ENCODE measurements at places on chromosomes 7 and 10.

DNA sequence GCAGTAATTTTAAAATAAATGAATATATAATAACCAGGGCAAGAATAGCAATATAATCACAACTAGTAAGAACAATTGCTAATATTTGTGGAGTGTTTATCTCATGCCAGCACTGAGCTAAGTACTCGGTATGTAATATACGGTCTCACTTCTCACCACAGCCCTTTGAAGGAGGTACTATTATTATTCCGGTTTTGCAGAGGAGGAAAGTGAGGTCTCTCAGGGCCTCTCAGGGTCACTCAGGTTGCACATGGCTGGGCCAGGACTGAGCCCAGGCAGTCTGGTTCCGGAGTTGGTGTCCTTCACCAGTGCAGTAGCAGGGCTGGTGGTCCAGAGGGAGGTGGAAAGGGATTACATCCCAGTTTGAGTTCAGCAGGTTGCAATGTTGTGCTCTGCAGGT, 80.9 kb downstream of the CHN2 start:
- no peak for DNase-seq

DNA sequence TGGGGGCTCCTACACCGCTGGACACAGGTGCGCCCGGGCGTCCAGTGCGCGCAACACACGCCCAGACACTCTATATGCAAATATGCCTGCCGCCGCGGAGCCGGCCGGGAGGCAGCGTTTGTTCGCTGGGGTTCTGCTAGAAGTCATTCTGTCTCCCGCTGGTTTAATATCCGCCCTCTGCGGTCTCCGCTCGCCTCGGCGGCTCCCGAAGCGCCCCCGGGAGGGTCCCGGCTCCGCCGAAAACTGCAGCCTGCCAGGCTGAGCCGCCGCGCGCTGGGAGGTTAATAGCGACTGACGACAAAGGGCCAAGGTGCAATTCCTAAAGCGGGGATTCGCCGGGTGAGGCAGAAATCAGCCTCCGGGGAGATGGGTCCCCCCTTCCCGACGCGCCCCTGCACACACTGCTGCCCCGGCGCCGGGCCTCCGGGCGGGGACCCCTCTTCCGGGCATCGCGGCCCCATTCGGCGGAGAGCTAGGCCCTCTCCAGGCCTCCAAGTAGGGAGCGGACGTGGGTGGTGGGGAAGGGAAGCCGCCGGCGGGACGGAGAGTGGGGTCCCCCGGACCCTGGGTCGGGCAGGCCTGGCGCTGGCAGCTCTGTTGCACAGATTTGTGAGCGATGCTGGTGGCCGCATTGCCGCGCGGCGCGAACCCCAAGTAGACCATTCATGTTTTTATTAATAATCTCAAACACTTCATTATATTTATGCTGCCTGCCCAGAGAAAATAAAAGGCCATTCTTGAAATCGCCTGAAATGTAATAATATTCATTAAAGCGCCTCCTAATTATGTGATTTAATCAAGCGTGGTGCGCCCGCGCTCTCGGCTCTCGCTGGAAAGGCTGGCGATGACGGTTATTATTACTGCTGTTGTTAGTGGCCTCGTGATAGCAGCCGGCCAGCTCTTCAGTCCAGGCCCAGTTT, 9.1 kb downstream of the EN2 start:
- no peak for DNase-seq

GRCh38 chr10:78905015-78905956, 163.5 kb upstream of the ZMIZ1 start:
- no peak for DNase-seq

DNA sequence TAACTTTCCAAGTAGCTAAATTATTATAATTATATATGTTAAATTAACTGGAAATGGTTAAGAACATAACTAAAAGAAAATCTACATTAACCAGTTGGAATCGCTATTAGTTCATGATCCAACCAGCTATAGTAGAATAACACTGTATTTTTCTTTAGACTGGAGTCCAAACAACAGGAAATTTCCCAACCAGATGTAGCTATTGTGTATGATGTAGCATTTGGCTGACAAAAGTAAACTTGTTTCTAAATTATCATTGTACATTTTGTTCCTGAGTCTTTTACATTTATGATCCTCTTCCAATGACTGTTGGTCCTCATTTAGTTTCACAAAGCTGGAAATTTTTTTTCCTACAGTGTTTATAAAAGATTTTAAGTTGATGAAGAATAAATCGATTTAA, 62.1 kb downstream of the PAPSS2 start:
- no peak for DNase-seq

DNA sequence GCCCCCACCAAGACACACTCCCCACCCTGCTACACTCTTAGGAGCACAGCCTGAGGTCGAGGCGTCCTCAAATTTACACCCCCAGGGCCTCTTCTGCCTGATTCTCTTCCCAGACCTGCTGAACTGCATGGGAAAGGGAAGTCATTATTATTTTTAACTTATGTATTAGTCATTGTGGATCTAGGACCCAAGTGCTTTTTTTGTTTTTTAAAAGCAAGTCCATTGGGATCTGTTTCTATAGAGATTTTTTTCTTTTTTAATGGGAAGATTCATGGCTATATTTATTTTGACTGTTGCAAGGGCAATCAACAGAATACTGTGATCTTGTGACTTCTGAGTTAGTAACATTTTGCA, 203.8 kb downstream of the ZMYND11 start:
- no peak for DNase-seq

All from caudate nucleus (tissue), 63 donors.